ENCODE measurements at places on chromosomes 5 and 9.

- DNase-seq = peak; percentile 49
Measured at GRCh38 chr5:136212252-136212721, 19.3 kb upstream of the SMIM32 start.

GRCh38 chr5:154133591-154133990, 56.9 kb upstream of the GALNT10 start:
- no peak for DNase-seq

GRCh38 chr5:139863361-139863760, 67.8 kb downstream of the PSD2 start:
- DNase-seq = no peak

DNA sequence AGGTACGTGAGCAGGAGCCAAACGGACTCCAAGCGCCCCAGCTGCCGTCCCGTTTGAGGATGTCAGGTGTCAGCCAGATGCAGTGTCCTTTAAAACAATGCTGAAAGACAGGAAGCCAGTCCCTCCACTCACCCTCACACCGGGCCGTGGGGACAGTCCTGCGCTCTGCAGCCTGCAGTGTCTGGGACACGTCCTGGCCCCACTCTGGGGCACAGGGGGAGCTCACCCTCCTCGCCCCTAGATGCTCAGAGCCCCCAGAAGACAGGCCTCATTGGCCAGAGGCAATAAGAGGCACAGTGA, 79.7 kb downstream of the ZNF354C start:
- DNase-seq = no peak

- no peak for DNase-seq
Measured at GRCh38 chr5:39369123-39369815, 5.0 kb upstream of the C9 start.

GRCh38 chr5:140883373-140883772, 1.4 kb downstream of the PCDHA13 start:
- DNase-seq = no peak

GRCh38 chr9:73176450-73176875, 24.8 kb downstream of the ANXA1 start:
- DNase-seq = no peak
